H4 (cell line): ENCODE measurements at places on chromosomes 4 and X.

GRCh38 chr4:109407027-109407737 is 26.4 kb upstream of the SEC24B start:
- no peak for DNase-seq

- no peak for DNase-seq
Measured at GRCh38 chr4:151013944-151014343, 1.1 kb downstream of the LRBA start.

DNA sequence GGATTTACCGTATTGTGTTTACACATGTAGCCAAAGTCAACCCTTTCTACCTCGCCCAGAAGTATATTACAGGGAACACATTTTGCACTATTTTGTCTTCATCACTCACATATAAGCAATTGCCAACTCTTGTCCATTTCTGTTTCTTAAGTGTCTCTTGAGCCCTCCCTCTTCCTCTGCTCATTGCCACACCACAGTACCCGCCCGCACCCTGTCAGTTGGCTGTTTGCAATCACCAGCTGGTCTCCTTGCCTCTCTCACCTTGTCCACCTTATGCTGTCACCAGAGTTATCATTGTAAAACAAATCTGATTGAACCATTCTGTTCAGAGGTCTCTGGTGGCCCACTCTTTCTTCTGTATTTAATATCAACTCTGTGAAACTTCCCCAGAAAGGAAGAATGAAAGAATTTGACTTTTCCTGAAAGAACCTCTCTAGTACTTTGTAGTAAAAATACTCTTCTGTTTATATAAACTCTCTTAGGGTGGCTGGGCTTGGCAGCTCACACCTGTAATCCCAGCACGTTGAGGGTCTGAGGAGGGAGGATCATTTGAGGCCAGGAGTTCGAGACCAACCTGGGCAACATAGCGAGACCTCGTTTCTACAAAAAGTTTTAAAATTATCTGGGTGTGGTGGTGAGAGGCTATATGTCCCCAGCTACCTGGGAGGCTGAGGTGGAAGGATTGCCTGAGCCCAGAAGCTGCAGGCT is 50.2 kb downstream of the ING2 start:
- no peak for DNase-seq

- DNase-seq, result peak; percentile 26
Measured at GRCh38 chr4:149961876-149962597, 116.2 kb upstream of the DCLK2 start.

- DNase-seq, result no peak
Measured at GRCh38 chrX:139920316-139920715, 12.5 kb downstream of the ATP11C start.

DNA sequence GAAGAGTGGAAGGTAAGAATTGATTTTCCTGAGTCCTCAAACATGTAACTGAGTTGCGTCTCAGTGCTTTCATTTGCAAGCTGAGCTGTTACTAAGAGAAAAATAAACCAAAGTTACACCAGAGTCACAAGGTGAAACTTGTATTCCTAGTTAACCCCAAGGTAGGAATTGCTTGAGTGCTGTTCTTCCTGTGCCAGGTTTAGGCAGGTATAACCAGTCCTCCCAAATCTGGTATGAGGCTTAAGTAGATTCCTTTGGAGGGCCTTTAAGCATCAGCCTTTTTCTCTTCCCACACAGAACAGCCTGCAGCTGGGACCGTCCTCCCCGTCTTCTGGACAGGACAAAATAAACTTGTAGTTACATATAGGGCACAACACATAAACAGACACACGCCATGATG is 2.3 kb upstream of the BTC start:
- DNase-seq, result no peak

DNA sequence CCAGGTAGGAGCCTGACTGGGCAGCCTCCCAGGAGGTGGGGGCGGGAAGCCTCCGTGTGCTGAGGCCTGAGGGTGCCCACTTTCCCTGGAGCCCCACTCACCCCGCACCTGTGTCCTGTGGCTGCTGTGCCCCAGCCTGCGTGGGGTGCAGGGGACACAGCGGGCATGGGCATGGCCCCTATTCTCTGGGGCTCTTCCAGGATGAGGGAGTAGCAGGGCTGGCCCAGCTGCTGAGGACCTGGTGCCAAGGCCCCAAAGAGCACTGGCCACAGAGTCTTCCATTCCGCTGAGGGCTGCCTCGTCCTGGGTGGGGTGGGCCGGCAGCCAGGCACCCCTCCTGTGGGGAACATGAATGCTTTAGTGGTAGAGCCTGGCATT is 51.7 kb upstream of the SORCS2 start:
- DNase-seq, result no peak

DNA sequence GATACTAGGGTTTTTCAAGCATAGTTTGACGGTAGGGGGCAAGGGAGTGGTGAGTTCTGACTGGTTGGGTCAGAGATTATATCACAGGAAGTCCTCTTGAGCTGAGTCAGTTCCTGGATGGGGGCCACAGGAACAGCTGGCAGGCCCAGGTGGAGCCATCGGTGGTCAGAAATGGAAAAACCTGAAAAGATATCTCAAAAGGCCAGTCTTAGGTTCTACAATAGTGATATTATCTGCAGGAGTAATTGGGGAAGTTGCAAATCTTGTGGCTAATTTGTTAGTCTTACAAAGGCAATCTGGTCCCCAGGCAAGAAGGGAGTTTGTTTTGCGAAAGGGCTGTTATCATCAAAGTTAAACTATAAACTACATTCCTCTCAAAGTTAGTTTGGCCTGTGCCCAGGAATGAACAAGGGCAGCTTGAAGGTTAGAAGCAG is 159.3 kb downstream of the PTCHD1 start:
- DNase-seq, result peak; percentile 80

- DNase-seq, result no peak
Measured at GRCh38 chr4:142690406-142691163, 155.5 kb downstream of the INPP4B start.
